ENCODE measurements at places on chromosomes 16 and 17.

- no peak for DNase-seq
Observed at GRCh38 chr16:50901062-50901461, 159.2 kb downstream of the CYLD start.

DNA sequence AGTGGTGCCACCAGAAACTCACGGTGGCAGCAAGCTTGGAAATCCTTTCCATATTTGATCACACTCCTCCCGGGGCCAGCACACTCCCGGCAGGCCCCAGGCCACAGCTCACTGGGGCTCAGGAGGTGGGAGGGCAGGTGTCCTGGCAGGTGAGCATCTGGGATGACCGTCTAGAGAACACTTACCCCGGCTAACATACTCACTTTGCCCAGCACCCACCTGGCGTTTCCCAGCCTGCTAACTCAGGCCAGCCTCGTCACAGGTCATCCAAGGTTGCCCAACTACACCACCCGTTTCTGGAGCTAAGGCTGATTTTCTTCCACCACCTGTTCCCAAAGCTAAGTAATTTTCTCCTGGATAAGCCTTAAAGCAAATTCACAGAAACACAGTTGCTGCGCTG lies 24.9 kb downstream of the FBXO31 start:
- no peak for DNase-seq

DNA sequence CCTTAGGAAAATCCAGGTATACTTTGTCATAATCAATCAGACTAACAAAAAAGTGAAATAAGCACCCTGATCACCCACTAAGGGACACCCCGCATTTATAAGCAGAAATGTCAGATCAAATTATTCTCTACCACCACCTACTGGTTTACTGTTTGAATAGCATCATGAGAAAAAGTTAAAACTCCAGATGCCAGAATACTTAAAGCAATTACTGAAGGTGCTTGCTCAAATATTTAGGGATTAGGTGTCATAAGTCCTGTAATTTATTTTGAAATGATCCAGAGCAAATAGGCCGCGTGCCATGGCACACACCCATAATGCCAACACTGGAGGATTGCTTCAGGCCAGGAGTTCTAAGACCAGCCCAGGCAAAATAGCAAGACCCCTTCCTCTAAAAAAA lies 2.3 kb downstream of the TOP2A start:
- no peak for DNase-seq

GRCh38 chr16:85554889-85555718 lies 58.0 kb upstream of the GSE1 start:
- peak; percentile 71 for DNase-seq

GRCh38 chr17:28160610-28161009 lies 118.1 kb downstream of the NLK start:
- DNase-seq = no peak

DNA sequence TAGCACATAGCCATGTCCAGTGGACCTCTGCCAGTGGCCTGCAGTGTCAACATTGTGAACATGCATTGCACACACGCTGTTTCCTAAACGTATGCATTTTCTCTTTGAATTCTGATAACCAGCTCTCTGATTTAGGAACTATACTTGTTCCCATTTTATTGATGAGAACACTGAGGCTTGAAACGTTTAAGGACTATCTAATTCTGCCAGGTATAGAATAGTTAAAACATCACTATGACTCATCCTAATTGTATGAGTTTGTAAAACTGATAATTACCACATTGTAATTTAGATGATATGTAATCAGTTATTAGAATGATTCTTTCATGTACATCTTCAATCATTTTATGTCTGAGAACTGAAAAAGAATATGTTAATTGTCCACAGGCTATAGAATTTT lies 3.1 kb downstream of the BEAN1 start:
- DNase-seq = no peak

GRCh38 chr17:29613352-29613837 lies 9.3 kb downstream of the CORO6 start:
- DNase-seq = no peak

DNA sequence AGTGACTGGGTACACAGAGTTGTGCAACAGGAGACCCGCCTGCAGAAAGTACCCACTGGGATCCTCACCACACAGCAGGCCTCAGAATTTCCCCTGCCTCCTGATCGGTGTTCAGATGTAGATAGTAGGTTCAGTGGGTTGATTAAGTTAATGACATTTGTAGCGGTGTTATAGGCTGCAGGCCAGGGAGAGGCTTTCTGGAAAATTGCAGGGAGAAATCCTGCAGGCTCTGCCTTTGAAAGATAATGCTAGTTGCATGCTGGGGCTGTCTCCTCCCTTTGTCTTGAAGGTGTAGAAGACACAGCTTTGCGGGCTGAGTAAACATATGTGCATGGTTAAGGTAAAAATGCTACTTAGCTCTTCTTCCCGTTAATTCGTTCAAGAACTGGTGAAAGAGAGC lies 406.3 kb upstream of the RBFOX1 start:
- no peak for DNase-seq

DNA sequence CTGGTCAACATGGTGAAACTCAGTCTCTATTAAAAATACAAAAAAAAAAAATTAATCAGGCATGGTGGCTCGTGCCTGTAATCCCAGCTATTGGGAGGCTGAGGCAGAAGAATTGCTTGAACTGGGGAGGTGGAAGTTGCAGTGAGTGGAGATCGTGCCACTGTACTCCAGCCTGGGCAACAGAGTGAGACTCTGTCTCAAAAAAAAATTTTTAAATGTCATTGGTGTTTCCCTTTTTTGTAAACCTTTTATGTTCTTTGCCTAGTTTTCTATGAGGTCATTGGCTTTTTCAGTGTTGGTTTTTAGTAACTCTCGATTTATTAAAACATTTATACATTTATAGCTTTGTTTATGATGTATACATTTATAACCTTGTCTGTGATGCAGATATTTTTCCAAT lies 18.2 kb downstream of the NLRC5 start:
- DNase-seq = no peak

GRCh38 chr16:35798885-35799426 lies 2339.5 kb downstream of the TP53TG3F start:
- DNase-seq = peak; percentile 89

- no peak for DNase-seq
Observed at GRCh38 chr17:2380226-2380922, 20.5 kb downstream of the MNT start.

GRCh38 chr16:56399486-56399885 lies 25.9 kb downstream of the AMFR start:
- no peak for DNase-seq

DNA sequence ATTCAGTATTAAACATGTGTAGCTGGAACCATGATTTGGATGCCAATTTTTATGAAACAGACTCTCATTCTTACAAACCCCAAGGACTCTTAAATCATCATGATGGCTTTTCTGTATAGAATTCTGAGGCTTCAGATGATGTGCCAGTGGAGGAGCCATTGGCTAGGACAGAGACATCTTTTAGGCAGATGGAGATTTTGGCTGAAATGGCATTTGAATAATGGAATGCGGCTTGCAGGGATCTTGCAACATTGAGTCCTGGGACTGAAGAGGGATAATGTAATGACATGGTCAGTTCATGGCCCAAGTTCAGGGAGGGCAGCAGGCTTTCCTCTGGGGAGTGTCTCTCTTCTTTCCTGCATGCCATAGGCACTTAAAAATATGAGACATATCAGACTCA lies 172.4 kb downstream of the ABCA8 start:
- DNase-seq = no peak

- no peak for DNase-seq
Observed at GRCh38 chr17:17959520-17960361, 12.5 kb downstream of the TOM1L2 start.

Data from BE2C (cell line).